SK-N-SH treated with all-trans-retinoic acid at 6 μM for 48 hours (cell line): ENCODE measurements at places on chromosomes 2 and 18.

DNA sequence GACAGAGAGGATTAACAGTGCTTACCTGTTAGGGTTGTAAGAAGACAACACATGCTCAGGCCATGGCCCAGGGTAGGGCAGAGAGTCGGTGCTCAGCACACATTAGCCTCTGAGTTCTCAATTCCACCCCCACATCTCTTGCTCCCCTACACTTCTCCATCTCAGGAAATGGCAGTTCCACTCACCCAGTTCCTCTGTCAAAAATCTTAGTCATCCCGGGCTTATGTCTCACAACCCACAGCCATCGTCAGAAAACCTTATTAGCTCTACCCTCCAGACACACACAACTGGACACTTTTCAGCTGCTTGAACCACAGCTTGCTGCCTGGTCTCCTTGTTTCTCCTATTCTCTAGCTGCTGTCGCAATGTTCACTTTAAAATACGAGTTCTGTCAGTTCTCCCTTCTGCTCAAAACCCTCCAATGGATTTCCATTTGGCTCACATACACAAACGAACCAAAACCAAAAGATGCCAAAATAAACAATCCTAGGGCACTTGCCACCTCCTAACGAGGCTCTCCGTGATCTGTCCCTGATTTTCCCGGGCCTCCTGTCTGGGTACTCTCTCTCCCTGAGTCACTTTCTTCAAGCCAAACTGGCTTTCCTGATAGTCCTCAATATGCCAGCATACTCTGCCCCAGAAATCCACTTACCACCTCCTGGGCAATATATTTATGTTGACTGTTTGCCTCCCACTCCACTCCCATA, 89.7 kb downstream of the KCTD1 start:
- peak; percentile 33; the same call in 2 of the 3 replicates for ATAC-seq

DNA sequence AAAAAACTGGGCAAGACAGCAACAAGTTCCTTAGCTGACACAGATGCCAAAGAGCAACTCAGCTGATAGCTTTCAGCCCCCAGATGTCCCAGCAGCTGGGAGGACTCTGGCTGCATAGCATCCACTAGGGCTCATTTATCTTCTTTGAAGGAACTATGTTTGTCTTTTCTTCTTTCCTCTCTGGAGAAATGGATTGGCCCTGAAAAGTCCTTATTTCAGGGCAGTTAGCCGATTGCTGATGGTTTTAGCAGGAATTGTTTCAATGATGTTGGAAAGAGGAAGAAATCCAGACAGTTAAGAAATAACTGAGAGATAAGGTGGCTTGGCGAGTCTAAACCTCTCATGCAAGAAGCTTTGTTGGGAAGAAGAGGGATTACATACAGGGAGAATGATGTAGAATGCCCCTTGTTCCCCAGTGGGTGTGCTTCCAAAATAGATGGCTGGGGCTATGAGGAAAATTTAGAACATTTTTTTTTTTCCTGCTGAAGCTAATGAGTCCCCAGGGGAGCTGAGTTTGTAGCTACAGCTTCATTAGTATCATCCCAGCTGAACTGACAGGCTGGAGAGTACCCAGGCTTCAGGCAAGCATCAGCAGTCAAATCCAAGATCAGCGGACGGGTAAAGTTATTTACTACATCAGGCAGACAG, 33.6 kb upstream of the SERPINE2 start:
- ATAC-seq: no peak

DNA sequence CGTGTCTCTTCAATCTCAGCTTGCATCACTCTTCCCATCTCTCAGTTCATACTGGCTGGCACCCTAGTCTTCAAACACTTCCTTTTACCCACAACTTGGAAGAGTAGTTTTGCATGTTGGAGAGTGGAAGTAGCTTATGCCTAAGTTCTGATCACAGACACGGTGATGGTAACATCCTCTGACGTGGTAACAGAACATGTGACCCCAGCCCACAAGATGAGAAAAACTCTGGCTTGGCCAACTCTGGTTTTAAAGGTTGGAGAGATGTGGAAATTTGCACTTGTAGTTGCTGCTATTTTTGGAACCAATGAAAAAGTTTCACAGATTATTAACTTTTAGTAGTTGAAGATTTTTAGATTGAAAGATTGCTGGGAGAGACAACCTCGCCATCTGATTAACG, 155.4 kb upstream of the SLC35G4 start:
- no peak for ATAC-seq

DNA sequence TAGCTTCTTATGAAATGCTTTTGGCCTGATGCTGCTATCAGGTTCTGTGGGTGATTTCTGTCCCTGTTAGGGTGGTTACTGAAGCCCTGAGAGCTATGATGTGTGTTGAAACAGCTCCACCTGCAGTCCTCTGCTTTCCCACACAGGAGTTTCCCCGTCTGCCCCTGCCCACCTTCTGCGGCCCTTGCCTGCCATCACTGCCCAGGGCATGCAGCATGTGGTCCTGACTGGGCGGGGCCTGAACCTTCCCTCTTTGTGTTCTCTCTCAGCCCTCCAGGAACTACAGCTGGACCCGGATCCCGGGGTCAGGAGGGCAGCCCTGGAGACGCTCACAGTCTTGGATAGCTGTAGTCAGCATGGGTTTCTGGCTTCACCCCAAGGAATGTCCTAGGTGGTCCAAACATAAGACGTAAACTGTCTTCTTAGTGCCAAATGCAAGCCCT, 21.4 kb downstream of the HJURP start:
- ATAC-seq: peak; percentile 82

GRCh38 chr2:7845332-7845731, 836.5 kb upstream of the ID2 start:
- peak; percentile 81 for ATAC-seq

DNA sequence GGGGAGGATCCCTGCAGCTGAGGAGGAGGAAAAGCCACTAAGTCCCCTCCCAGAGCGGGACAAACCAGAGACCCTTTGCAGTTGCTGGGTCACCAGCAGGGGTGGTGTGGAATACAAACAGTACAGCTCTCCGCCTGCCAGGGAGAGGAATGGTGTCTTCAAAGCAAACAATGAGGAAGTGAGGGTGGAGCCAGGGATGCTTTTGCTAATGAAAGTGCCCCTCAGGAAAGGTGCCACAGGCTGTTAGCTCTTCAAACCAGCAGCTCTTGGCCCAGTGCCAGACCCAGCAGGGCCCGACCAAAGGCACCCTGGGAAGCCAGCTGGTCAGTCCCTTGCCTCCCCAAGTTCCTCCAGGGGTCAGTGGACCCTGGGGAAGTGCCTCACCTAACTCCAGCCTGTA, 102.8 kb downstream of the HIBCH start:
- no peak for ATAC-seq

- no peak for ATAC-seq
These were observed 11.1 kb downstream of the TRAK2 start for GRCh38 chr2:201440182-201440581.

GRCh38 chr18:31538837-31539236, 40.9 kb downstream of the DSG2 start:
- ATAC-seq: no peak

- ATAC-seq: no peak
These were observed 71.0 kb upstream of the BOD1L2 start for GRCh38 chr18:57075716-57076400.

DNA sequence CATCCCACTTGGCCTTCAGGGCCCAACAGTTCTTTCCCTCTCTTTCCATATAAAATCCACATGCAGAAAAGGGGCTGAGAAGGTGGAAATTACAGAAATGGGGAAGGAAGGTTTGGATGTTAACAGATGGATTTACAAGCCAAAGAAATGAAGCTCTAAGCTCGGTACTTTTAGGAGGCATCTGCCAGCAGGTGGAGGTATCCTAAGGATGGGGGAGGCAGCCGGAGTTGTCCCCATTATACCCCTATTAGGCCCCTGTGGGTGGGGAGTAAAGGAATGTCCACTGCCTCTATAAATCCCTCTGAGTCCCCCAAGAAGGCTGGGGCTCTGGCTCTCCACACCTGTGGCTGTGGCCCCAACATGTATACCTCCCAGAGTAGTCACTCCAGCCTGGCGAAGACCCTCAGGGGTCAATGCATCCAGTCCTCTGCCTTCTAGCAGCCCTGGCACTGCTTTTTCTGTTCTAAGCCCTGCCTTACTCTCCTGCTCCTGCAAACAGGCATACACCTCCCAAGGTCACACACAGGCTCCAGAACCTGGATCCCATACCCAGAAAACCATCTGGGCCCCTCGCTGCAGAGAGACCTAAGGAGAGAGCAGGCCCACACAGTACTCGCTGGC, 1.2 kb downstream of the FBXO41 start:
- no peak for ATAC-seq

DNA sequence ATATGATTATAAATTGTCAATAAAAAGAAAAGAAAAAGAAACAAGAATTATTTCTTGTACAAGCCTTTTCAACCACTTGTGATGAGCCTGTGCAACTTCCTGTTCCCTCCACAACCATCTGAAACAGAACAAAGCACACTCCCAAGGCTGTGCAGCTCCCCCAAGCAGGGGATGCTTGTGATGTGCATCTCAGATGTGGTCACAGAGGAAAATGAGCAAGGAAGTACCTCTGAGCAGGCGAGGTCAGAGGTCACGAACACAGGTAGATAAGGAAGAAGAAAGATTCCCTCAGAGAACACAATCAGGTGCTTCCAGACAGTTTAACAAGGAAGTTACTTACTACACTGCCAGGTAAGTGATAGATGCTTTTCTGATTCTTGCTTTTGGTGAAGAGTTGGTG, 274.8 kb upstream of the SLC39A10 start:
- ATAC-seq: no peak
